Fibroblast of skin of left quadriceps (primary cell): ENCODE measurements at places on chromosomes 5 and 9.
A peak's percentile ranks its signal among the peaks of the same experiment; 100 is the strongest.

DNA sequence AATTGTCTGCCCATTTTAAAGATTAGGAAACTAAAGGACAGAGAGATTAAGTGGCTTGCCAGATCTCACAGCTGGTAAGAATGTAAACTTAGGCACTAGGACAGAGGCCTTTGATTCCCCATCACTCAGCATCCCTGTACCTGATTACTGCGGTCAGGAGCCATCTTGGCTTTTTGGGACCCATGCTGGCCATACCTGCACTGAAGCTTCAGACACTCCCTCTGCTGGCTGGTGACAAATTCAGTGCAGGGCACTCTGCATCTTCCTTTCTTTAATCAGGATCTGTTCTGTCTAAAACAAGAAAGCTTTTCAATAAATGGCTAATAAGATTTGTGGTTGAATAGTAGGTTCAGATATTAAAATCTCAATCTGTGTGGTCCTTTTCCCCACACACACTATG, 215.5 kb upstream of the RORB start:
- DNase-seq: no peak

DNA sequence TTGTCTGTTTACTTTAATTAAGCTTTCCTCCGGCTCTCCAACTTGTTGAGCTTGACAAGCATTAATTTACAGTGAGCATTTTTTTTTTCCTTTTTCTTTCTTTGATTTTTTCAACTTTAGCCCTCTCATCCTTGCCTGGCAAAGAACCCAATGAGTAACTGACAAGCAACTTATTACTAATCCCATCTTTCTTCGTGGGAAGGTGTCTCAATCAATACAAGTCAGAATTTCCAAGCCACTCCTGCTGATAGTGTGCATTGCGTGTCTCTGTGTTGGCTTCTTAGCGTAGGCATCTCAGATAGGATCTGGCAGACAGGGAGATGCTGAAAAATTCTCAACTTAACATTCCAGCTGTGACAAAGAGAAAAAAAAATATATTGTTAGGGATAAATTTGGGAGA, 527.7 kb upstream of the WWC1 start:
- peak; percentile 73 for DNase-seq

GRCh38 chr5:59164041-59164830, 581.4 kb downstream of the RAB3C start:
- peak; percentile 78 for DNase-seq

DNA sequence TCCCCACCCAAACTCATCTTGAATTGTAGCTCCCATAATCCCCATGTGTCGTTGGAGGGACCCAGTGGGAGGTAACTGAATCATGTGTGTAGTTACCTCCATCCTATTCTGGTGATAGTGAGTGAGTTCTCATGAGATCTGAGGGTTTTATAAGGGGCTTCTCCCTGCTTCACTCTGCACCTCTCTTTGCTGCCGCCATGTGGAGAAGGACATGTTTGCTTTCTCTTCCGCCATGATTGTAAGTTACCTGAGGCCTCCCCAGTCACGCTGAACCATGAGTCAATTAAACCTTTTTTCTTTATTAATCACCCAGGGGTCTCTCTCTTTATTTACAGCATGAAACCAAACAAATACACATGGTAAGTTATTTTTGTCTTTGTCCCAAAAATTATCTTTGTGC, 726.1 kb downstream of the CDH18 start:
- DNase-seq: no peak

DNA sequence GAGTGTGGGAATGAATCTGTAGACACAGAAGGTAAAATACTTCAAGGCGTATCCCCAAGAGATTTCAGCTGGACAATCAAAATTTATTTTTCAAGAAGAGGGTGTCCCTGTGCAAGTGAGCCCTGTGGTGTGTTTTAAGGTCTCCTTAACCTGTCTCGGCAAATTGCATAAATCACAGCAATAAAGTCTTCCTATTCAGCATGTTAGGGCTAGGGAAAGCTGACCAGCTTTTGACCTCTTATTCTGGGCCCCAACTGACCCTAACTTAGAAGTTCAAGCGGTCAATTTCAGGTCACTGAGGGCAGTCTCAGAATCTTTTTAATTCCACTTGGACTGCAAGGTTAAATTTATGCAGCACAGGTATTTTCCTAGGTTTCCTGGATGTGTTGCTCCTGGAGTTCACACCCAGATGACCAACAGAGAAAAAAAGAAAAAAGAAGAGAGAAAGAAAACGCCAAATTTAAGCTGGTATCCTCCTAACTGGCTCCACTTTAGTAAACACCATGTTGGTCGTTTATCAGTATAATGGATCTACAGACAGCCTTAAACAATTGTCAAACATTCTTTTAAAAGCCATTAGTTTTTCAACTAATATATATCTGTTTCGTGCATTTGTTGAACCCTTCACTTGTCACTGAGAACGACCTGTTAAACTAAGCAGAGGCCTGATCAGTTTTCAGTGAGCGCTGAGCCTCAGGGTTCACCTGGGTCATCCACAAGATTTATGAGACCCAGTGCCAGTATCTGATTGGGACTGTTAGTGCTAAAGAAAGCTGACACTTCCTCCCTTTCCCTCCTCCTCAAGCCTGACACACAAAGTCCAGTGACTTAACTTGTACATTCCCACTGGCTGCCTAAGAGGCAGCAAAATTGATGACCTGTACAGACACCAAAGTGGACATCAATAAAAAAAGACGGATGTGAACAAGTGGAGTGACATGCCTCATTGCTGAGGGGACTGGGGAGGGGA, 546.1 kb downstream of the NR2F1-AS1 start:
- no peak for DNase-seq

GRCh38 chr9:6564360-6564759, 81.2 kb downstream of the GLDC start:
- no peak for DNase-seq

DNA sequence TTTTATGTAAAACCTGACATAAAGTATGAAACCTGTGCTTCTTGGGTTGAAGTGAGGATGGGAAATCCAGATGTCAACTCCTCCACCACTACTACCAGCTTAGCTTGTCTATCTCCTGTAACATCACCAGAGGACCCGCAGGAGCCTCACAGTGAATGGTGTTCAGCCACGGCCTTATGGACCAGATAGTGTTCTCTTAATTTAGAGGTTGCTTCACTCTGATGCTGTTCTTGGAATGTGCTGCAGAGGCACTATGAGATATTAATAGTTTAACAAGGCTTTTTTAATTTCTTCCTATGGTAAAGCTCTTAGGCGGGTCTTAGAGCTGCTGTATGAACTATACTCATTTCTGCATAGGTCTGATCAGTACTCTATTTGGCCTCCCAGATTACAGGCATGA, 27.9 kb downstream of the NFX1 start:
- no peak for DNase-seq

DNA sequence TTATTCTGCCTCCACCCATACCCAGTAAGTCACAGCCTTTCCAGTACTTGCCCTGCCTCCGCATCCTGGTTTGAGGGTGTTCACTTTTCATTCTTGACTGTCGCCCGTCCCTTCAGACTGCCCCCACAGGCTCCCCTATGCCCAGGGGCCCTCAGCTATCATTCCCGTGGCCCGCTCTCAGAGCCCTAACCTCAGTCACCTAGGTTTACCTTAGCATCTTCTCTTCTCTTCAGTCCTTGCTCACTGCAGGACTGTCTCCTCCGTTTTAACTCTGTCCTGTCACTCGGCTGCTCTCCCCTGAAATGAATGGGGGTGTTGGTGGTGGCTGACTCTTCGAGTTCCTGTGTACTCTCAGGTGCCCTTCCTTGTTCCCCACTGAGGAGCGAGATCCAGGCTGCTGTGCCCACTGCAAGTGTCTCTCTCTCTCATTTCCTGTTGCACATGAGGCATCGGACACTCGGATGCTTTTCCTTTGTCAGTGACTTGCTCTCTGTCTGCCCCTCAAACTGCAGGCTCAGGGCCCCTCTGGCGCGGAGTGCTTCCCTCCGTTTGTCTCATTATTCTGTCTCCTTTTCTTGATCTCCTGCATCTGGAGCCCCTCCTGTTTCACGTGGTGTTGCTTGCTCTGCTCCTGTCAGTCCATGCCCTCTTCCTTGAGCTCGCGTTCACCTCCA, 89.8 kb downstream of the CACNA1B start:
- no peak for DNase-seq
